ENCODE measurements at places on chromosomes 1 and 21. TPM values are rescaled to one million over a fixed set of nuclear protein-coding genes. Genes with fewer than 3 reads are reported as not detected.

DNA sequence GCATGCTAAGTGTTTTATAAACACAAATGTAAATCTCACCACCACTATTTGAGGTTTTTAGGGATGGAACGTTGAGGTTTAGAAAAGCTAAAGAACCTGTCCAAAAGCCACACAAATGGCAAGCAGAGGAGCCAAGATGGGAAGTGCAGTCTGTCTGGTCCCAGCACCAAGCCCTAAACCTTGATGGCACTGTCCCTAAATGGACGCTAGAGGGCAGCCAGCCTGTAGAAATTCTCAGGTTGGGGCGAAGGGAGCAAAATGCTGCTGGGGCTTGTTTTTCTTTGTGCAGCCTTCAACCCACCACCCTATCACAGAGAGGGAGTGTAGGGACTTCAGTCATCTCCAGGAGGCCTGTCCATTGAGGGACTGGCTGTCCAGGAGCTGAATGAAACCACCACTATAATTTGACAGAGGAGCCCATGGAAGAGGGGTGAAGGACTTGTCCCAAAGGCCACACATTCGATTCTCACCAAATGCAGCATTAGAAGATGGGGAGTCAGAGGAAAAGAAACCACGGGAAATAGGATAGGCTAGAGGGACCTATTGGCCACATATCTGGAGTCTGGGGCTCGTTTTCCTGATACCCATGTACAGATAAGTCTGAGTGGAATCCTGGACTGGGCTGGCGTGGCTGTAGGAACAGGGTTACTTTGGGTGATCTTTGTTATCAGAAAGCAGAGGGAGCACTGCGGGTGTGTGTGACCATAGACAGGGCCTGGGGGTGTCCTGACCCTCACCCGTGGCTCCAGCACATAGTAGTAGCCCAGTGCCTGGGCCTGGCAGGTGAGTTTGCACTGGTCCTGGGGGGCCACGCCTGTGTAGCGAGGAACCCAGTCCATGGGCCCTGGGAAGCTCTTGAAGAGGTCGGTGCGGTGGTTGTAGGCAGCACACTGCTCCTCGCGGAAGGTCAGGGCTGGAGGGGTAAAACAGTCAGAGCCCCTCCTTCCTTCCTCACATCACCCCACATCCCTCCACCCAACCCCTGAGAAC lies 6.1 kb downstream of the ADAMTS4 start:
- peak; percentile 81 for DNase-seq

- no peak for DNase-seq
Observed at GRCh38 chr1:208089761-208090370, 154.3 kb downstream of the PLXNA2 start.

DNA sequence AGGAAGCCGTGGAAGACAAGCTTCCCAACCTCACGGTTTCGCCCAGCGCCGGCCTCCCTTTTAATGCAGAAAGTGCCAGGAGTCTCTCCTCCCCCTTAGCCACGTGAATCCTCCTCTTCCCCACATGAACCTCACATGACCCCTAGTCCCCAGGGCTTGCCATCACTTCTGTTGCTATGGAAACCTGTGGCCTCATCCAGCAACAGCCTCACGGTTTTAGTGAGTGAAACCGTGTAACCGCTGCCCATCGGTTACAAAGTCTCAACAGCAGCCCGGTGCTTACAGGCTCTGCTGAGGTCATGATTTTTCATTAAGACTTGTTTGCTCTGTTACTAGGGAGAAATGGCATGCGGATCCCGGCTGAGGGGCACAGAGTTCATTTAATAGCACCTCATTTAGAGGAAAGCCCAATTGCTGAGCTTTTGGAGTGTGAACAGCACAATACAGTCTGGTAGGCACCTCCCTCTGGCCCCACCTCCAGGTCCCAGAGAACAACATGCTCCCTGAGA lies 143.2 kb upstream of the BACE2 start:
- no peak for DNase-seq

- no peak for DNase-seq
Observed at GRCh38 chr1:71044833-71045232, 2.8 kb downstream of the PTGER3 start.

DNA sequence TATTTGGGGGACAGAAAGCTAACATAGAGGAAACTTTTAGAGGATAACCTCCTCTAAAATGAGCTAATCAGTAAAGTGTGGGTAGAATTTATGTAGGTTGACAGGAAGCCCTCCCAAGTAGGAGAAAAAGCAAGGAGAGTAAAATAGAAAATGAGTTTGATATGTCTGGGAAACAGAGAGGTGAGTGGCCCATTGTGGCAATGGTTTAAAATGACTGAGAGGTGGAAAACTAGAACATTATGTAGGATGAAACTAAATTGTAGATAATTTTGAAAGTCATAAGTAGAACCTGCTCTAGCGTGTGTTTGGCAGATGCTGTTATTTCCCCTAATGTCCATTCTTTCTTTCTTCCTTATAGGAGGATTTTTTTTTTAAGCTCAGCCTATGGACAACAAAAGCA lies 8.5 kb upstream of the LPGAT1 start:
- no peak for DNase-seq

DNA sequence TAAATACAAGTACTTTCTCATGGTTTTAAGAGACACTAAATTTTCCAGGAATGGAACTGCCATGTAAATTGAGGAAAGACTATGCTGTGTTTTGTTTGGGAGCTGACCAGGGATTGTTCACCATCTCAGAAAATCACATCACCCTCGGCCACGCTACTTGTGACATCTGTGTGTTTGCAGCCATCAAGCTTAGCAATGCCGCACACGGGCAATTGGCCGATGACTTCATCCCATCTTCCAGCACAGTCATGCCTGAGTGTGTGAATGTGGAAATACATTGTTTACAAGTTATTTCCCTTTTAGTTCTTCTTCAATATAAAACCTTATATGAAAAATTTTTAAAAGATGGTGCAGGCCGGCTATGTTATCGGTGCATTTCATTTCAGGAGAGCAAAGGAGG lies 121.6 kb downstream of the GLIS1 start:
- DNase-seq: no peak

TUFT1 gene
- 3.0 TPM for total RNA-seq

CYP4A22 gene
- not detected for total RNA-seq

AMY1B gene
- not detected for total RNA-seq

NIBAN1 gene
- 18.7 TPM for total RNA-seq

RBM11 gene
- 3.1 TPM for total RNA-seq

Data from activated CD4-positive, alpha-beta memory T cell treated with anti-CD3 and anti-CD28 coated beads for 36 hours (primary cell).